ENCODE measurements at places on chromosomes 1 and 21.

- DNase-seq: no peak
Observed at GRCh38 chr1:55245781-55246180, 30.6 kb upstream of the USP24 start.

DNA sequence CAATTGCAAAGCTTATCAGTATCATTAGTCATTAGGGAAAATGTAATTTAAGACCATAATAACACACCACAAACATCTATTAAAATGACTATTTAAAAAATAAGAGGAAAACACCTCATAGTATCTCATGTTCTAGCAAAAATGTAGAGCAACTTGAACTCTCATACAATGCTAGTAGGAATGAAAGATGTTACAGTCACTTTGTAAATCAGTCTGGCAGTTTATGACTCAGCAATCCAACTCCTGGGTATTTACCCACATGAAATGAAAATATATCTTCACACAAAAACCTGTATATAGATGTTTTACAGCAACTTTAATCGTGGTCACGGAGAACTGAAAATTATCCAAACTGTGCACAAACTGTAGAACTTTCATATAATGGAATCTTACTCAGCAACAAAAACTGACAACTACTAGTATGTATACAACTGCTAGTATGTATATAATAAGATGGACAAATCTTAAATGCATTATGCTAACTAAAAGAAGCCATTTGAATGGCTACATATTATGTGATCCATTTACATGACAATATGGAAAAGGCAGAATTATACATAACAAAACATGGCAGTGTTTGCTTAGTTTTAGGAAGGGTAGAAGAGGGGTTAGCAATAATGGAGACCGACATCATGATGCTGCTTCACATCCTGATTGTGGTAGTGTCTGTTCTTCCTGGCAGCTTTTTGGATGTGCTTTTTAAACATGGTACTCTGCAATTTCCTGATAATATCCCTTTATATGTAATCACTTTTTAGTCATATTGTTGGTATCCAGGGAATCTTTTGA is 267.0 kb downstream of the KCTD3 start:
- peak; percentile 4 for DNase-seq

GRCh38 chr1:202046748-202047708 is 36.6 kb downstream of the ELF3 start:
- no peak for DNase-seq

DNA sequence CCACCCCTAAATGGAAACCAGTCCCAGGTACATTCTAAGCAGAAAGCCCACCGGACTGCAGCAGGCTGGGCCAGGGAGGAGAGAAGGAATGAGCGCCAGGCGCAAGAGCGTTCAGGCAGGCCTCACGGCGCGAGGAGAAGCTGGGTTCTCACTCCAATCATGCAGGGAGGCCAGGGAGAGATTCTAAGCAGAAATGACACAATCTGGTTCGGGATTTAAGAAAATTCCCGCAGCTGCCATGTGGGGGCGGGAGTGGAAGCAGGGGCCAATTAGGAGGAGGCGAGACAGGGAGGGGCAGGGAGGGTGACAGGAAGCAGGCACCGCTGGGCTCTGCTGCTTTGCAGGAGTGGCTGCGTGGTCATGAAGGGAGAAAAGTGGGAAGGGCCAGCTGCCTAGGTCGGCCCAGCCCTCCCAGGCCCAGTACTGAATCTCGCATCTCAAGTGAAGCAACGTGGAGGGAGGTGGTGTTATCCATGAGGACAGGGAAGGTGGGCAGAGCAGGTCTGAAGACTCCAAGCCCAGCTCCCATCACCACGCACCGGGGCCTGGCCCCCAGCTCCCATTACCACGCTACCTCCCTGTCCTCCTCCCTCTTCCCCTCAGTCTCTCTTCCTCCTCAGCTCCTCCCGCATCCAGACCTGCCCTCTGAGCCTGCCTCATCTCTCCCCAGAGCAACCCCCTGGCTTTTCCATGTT is 11.8 kb downstream of the NPHP4 start:
- peak; percentile 96 for DNase-seq

DNA sequence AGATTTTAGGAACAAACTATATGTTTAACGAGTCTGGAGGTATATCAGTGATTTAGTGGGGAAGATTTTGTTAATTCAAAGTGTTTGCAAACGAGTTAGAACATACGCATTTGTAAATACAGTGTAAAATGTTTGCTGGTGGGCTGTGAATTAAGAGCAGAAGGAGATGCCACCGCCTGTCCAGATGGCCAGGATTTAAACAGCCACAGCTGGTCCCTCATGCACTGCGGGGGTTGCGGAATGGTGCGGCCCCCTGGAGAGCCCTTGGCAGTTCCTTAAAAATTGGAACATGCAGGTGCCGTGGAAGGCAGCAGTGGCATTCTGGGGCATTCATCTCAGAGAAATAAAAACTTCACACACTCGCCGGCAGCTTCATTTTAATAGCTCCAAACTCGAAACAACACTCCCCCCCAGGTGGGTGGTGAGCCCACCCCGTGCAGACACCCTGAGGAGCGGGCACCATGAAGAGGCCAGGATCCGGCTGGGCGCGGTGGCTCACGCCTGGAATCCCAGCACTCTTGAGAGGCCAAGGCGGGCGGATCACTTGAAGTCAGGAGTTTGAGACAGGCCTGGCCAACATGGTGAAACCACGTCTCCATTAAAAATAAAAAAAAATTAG is 3.5 kb upstream of the C1orf159 start:
- no peak for DNase-seq

- no peak for DNase-seq
Observed at GRCh38 chr1:175145899-175146528, 46.6 kb downstream of the KIAA0040 start.

DNA sequence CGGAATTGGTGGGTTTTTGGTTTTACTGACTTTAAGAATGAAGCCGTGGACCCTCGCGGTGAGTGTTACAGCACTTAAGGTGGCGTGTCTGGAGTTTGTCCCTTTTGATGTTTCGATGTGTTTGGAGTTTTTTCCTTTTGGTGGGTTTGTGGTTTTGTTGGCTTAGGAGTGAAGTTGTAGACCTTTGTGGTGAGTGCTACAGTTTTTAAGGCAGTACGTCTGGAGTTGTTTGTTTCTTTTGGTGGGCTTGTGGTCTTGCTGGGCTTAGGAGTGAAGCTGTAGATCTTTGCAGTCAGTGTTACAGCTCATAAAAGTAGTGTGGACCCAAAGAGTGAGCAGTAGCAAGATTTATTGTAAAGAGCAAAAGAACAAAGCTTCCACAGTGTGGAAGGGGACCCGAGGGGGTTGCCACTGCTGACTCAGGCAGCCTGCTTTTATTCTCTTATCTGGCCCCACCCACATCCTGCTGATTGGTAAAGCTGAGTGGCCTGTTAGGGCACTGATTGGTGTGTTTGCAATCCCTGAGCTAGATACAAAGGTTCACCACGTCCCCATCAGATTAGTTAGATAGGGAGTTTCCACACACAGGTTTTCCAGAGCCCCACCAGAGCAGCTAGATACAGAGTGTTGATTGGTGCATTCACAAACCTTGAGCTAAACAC is 20.9 kb downstream of the HENMT1 start:
- DNase-seq: no peak

DNA sequence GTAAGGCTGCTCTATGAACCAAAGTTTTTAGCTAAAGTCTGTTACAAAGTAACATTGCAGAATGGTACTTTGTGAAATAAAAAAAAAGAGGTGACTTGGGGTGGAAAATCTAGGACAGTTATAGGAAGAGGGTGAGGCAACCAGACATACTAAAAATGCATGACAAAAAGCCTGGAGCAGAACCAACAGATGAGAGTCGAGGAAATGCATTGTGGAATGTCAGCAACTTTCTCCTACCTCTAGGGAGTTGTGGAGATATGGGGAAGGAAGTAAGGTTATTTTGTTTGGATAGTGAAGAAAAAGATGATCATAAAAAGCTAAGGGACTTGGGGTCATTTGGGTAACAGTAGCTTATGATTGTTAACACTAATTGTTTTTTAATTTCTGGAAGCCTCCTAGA is 295.6 kb downstream of the S1PR1 start:
- no peak for DNase-seq

- no peak for DNase-seq
Observed at GRCh38 chr21:46412521-46413364, 45.9 kb upstream of the DIP2A start.

- no peak for DNase-seq
Observed at GRCh38 chr1:84278905-84279304, 22.6 kb upstream of the SAMD13 start.

- peak; percentile 64 for DNase-seq
Observed at GRCh38 chr1:232620356-232620969, 9.5 kb downstream of the SIPA1L2 start.

DNA sequence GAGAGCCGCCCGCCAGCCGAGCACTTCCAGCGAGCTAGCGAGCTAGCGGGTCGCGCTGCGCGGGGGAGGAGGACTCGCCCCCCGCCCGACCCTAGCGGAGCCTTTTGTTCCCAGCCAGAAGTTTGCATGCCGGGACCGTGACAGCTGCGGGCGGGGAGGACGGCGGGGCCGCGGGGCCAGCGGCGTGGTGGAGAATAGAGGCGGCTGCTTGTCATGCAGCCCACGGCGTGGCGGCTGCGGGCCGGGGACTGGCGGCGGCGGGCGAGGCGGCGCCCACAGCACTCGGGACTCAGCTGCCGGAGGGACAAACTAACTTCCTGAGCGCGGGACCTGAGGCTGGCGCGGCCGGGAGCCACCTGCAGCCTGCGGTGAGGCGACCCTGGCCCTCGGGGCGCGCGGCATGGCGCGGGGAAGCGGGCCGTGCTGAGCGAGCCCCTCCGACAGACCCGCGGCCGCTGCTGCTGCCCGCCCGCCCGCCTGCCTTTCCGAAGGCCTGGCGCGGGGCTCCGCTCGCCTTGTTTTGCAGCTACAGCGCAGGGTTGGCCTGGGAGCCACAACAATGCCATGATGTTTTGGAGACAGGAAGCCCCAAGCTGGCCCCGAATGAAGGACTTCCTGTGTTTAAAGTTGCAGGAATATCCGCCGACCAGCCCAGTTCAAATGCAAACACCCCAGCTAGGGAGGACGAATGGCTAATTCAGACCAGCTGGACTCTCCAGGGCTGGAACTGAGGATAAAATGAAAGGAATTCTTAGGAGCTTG is 82.2 kb upstream of the BMP8A start:
- peak; percentile 82 for DNase-seq

DNA sequence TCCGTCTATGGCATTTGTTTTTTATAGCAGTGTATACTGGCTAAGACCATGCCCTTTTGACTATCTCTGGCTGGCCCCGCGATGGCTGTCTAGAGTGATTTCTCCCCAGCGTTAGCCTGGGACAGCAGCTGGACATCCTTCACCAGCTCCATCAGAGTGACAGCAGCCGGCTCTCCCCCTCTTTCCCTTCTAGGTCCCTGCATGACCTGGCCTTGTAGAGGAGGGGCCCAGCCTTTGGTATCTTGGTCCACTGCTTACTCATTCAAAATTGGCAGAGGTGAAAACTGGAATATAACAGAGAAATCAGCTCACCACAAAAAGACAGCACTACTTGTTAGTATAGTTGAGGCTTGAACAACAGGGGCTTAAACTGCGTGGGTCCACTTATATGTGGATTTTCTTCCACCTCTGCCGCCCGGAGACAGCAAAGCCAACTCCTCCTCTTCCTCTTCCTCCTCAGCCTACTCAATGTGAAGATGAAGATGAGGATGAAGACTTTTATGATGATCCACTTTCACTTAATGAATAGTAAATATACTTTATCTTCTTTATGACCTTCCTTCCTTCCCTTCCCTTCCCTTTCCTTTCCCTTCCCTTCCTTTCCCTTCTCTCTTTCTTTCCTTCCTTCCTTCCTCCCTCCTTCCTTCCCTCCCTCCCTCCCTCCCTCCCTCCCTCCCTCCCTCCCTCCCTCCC is 29.4 kb upstream of the B3GALNT2 start:
- no peak for DNase-seq

DNA sequence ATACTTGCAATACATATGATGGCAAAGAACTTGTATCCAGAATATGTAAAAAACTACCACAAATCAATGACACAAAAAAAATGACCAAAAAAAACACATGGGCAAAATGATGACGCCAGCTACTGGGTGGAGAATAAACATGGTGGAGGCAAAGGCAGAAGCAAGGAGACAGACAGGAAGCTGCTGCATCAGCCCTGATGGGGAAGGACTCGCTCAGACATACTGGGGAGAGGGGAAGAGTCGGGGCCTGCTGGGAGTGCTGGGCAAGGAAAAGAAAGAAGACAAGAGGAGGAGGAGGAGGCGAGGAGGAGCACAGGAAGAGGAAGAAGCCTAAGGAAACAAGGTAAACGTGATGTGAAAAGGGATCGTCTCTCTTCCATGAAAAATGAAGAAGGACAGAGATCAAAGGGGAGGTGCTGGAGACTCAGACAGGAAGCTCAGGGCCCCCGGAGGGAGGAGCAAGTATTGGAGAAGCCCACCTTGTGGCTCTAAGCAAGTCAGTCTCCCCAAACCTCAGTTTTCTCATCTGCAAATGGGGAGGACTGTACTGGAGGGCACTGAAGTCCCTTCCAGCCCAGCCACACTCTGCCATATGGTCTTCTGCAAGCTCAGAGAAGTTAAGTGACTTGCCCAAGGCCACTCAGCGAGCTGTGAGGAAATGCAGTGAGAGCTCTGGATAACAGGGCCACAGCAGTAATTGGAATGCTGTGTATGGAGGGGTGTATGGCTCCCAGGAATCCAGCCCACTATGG is 24.2 kb downstream of the OLFML2B start:
- no peak for DNase-seq

- no peak for DNase-seq
Observed at GRCh38 chr21:46355161-46356004, 31.4 kb downstream of the PCNT start.

DNA sequence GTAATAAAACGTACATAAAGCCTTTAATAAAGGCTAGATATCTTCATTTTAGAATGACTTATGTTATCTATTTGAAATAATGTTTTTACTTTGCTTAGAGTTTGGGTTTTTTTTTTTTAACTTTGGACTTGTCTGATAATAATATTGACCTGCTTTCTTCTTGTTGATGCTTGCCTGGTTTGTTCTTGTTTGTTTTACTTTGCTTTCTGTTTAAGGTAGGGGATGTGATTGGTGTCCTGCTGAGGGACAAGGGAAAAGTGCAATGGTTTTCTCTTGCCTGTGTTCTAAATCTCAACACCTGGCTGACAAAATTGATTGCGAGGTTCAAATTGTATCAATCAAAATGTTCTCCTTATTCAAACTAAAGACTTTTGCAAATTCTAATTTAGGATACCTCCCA is 2.2 kb upstream of the FH start:
- DNase-seq: no peak

GRCh38 chr1:205048382-205048781 is 5.4 kb downstream of the CNTN2 start:
- DNase-seq: no peak

Measured in GM23338 (cell line).